ENCODE measurements at places on chromosomes 5 and 9.

GRCh38 chr5:103539376-103540330 is 22.9 kb downstream of the NUDT12 start:
- DNase-seq = no peak

- DNase-seq = no peak
These were observed 8.7 kb upstream of the AGPAT2 start for GRCh38 chr9:136695955-136696354.

GRCh38 chr9:134620751-134621557 is 20.6 kb upstream of the COL5A1 start:
- no peak for DNase-seq

DNA sequence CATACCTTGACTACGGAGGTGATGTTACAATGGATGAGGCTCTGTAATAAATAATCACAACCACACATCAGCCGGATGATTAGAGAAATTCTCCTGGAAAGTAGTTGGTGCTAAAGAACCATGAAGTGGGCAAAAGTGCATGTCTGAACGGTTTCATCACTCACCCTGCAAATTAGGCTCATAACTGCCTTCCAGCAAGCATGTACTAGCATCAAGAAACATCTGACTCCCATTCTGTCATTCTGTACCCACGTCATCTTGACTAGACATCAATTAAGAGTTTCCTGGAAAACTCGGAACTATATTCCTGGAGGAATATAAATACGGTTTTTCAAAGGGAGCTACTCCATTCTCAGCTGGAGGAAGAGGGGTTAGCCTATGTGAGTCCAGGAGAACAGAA is 52.2 kb downstream of the HSD17B3 start:
- no peak for DNase-seq

DNA sequence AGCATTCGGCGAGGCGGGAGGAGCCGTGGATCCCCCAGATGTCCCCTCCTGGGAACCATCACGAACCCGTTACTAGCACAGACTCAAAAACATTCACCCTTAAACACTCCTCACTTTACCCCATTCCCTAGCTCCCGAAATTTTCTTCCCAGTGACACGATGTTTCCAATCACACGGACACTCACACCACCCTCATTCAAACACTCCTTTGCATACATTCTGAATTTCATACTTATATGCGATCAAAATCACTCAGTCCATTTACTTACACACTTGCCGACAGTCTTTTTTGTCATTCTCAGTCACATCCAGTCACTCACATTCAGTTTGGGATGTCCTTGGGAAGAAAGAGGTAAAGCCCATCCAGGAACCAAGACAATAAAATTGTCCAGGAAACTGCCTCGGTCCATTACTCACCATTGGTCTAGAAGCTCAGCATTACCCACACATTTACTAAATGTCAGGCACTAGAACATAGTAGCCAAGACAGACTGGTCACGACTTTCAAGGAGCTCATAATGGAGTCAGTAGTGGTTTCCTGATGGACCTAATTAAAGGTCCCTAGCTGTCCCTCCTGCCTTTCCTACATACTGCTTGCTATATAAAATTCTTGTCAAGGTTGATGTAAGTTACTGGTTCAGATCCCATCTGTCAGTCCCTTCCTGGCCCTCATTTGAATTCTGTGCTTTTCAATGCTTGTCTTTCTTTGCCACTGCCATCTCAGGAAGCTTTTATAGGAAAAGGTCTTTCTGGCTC is 574 bp downstream of the SLC35A4 start:
- DNase-seq = no peak

- no peak for DNase-seq
These were observed 290.9 kb upstream of the ANKRD55 start for GRCh38 chr5:56523790-56524575.

DNA sequence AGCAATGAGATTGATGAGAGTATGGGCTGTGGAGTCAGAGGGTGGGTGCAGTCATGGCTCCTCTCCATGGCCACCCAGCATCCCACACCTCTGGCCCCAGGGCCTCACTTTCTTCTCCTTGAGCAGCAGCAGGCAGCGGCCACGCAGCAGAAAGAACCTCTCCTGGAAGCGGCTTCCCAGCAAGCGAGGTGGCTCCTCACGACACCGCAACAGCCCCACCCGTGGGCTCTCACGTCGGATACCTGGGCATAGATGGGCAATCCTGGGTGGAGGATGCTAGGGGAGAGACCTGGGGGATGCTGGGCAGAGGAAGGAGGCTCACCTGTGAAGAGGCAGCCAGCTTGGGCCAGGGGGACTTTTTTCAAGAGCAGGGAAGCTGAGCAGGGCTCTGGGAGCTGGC is 5.2 kb upstream of the FCHSD1 start:
- no peak for DNase-seq

All from HepG2 (cell line).